ENCODE measurements at places on chromosomes 6 and 20.

- H3K36me3 ChIP-seq = no peaks in the 10 kb centered on the region
- no peak overlapping the region for H3K4me3 ChIP-seq
Measured at GRCh38 chr6:86856937-86857563, 80.3 kb upstream of the HTR1E start.

DNA sequence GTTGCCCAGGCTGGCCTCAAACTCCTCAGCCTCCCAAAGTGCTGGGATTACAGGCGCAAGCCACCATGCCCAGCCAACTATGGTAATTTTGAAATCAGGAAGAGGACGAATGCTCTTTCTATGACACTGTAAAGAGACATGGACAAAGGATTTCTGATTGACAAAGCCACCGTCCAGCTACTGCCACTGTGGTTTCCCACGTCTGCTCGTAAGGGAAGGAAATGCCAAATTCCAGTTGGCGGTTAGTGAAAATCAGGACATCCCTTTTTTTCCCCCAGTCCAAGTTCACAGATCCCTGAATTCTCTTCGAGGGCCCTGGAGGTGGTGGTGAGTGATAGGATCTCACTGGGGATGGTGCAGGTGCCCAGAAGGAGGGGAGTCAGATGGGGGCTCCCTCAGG, 31.2 kb downstream of the SNAI1 start:
- H3K27ac ChIP-seq = no peak overlapping the region
- H3K27me3 ChIP-seq = no peaks in the 10 kb centered on the region
- no peaks in the 10 kb centered on the region for H3K36me3 ChIP-seq

DNA sequence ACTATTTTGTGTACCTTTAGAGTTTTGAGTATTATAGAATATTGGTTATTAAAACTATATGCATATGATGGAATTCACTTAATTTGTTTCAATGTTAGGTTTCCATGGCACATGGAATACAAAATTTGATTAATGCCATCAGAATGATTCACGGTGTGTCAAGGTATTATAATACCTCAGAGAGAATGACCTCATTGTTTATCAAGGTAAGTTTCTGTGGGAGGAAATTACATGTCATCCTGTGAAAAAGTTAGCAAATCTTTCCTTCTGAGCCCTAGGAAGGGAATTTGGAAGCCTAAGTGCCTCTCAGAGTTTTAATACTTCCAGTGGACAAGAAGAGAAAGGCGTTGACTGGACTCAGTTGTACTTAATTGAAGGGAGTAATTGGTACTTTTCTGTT, 40.8 kb downstream of the DNAH8 start:
- H3K36me3 ChIP-seq = no peaks in the 10 kb centered on the region
- no peak for DNase-seq
- no peaks in the 10 kb centered on the region for H3K4me1 ChIP-seq
- no peak overlapping the region for H3K27ac ChIP-seq

DNA sequence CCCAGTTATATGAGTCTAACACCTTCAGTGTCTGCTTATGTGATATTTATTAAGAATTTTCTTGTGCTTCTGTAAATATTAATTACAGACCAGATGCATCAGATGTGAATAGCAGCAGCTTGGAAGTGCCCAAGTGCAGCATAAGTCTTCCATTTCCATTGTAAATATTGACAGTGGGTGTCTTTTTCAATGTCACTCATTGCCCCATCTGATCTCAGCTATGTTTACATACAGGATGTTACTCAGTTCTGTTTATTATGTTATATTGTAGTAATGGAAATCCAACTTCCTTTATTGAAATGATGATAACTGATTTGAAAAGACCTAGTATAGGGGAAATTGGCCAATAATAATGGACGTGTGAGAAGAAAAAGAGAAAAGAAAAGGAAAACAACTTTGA, 296.7 kb downstream of the SAMD5 start:
- no peaks in the 10 kb centered on the region for H3K27me3 ChIP-seq
- H3K36me3 ChIP-seq = no peaks in the 10 kb centered on the region
- H3K4me3 ChIP-seq = no peak overlapping the region
- no peak for DNase-seq

DNA sequence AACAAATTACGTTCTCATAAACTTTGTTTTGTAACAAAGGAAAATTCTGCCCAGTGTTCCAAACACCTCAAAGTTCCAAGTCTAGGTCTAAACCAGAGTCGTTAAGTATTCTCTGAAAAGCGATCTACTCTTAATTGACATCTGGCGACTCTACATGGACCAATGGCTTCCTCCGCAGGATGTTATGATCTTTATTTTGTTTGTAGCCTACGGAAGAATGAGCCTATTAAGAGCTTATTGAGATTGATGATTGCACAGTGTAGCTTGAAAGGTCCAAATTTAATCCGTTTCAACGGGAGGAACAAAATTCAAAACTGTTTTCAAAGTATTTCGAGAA, 61.1 kb downstream of the FAM217A start:
- no peak for DNase-seq
- peak overlapping the region; percentile 99 for H3K27ac ChIP-seq
- no peaks in the 10 kb centered on the region for H3K27me3 ChIP-seq
- H3K36me3 ChIP-seq = no peaks in the 10 kb centered on the region
- no peaks in the 10 kb centered on the region for H3K4me1 ChIP-seq

- H3K36me3 ChIP-seq = no peaks in the 10 kb centered on the region
- DNase-seq = no peak
- no peaks in the 10 kb centered on the region for H3K4me1 ChIP-seq
- H3K4me3 ChIP-seq = no peak within 1 kb of the TSS
Measured at GRCh38 chr20:23605867-23606651, at the start of gene CST9. Gene CST9, minus strand, starts transcription at chr20:23605917. Its CDS starts 53 bp downstream, at chr20:23605864.

DNA sequence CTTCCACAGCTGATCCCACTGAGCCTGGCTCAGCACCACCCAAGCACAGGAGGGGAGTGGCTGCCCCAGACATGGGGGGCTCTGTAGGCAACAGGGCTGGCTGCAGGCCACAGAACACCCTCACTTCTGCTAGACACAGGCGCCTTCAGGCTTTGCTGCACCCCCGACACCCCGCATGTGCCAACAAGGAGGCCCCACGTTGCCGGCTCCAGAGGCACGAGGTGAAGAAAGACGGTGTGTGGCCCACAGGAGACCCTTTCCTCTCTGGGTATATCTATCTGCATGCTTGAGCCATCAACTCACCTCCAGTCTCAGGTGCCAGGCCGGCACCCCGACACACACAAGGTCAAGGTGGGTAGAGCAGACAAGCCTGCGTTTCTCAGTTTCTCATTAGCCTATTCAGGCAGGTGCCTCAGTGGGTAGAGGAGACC, 158.3 kb downstream of the DLL1 start:
- peaks cover 39% of the 10 kb centered on the region for H3K4me1 ChIP-seq
- no peaks in the 10 kb centered on the region for H3K36me3 ChIP-seq
- no peak overlapping the region for H3K4me3 ChIP-seq
- no peak for DNase-seq

DNA sequence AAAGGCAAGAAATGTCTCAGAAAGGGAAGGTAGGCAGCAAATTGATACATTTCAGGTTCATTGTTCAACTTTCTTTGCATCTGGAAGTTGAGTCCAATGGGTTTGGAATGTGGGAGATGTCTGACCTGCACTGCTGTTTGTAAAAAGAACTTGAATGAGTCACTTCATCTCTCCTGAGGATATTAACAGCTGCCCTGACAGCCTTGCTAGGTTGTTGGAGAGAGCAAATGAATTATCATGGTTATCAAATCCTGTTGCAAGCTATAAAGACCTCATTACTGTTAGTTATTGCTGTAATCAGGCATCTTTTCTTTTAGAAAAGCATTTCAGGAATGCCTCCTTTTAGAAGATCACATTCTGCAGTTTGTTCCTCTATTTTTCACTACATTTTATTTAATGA, 23.0 kb upstream of the FLRT3 start:
- no peaks in the 10 kb centered on the region for H3K27me3 ChIP-seq
- no peak overlapping the region for H3K4me3 ChIP-seq
- no peaks in the 10 kb centered on the region for H3K4me1 ChIP-seq
- H3K27ac ChIP-seq = no peak overlapping the region
- no peak for DNase-seq

DNA sequence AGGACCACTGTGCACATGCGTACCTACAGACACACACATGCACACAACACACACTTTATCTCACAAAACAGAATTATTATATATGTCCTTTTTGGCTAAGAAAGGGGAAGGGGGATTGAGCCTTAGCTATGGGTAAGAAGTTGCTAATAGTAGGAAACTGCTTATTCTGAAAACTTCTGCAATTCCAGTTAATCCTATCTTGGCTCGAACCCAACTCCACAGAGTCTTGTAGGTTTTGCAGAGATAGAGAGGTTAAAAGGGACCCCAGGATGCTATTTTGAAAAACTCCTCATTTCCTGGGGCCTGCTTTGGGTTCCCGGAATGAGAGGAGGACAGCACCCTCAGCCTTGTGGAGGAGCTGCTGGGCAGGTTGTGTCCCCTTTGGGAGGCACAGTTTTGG, 233.8 kb downstream of the CLIC5 start:
- H3K27me3 ChIP-seq = no peaks in the 10 kb centered on the region
- H3K27ac ChIP-seq = no peak overlapping the region
- no peaks in the 10 kb centered on the region for H3K4me1 ChIP-seq
- H3K4me3 ChIP-seq = no peak overlapping the region
- DNase-seq = no peak

GRCh38 chr20:60928341-60928740, 323.7 kb upstream of the CDH4 start:
- H3K36me3 ChIP-seq = no peaks in the 10 kb centered on the region
- no peak overlapping the region for H3K27ac ChIP-seq
- no peaks in the 10 kb centered on the region for H3K4me1 ChIP-seq
- H3K4me3 ChIP-seq = no peak overlapping the region
- H3K27me3 ChIP-seq = no peaks in the 10 kb centered on the region

- no peaks in the 10 kb centered on the region for H3K27me3 ChIP-seq
- DNase-seq = no peak
- H3K4me1 ChIP-seq = no peaks in the 10 kb centered on the region
- H3K27ac ChIP-seq = no peak overlapping the region
Measured at GRCh38 chr6:18457065-18457737, 70.1 kb downstream of the RNF144B start.

- H3K4me3 ChIP-seq = no peak overlapping the region
- H3K36me3 ChIP-seq = no peaks in the 10 kb centered on the region
- DNase-seq = no peak
- H3K27ac ChIP-seq = no peak overlapping the region
- H3K27me3 ChIP-seq = no peaks in the 10 kb centered on the region
Measured at GRCh38 chr20:59323731-59324130, 23.3 kb downstream of the EDN3 start.

DNA sequence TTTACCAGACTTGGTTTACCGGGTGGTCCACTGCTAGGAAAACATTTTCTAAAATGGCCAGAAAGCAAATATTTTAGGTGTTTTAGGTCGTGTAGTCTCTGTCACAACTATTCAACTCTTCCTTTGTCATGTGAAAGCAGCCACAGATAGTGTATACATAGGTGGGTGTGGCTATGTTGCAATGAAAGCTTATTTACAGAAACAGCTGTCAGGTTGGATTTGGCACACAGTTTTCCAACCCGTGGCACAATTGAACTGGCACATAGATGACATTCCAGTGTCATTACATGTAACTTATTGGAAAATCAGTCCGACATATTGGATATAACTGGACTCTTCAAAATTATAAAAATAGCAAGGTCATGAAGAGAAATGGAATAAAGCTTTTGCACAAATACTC, 68.9 kb upstream of the KCNQ5 start:
- no peaks in the 10 kb centered on the region for H3K36me3 ChIP-seq
- DNase-seq = no peak
- H3K27ac ChIP-seq = no peak overlapping the region
- no peaks in the 10 kb centered on the region for H3K4me1 ChIP-seq

- no peaks in the 10 kb centered on the region for H3K27me3 ChIP-seq
- no peaks in the 10 kb centered on the region for H3K4me1 ChIP-seq
- DNase-seq = no peak
- no peak overlapping the region for H3K27ac ChIP-seq
- no peak overlapping the region for H3K4me3 ChIP-seq
- H3K36me3 ChIP-seq = no peaks in the 10 kb centered on the region
Measured at GRCh38 chr20:1263853-1264252, 2.2 kb upstream of the SNPH start.

- DNase-seq = no peak
- no peak overlapping the region for H3K4me3 ChIP-seq
- H3K27me3 ChIP-seq = no peaks in the 10 kb centered on the region
- H3K36me3 ChIP-seq = no peaks in the 10 kb centered on the region
- H3K27ac ChIP-seq = no peak overlapping the region
Measured at GRCh38 chr6:134447423-134447822, 129.5 kb upstream of the SGK1 start.

- H3K4me3 ChIP-seq = peak within 1 kb of the TSS; percentile 39
- H3K36me3 ChIP-seq = no peaks in the 10 kb centered on the region
- H3K27ac ChIP-seq = no peak within 1 kb of the TSS
- H3K27me3 ChIP-seq = peaks cover 8% of the 10 kb centered on the region
Measured at GRCh38 chr6:11043961-11044711, at the start of gene ELOVL2. Gene ELOVL2, minus strand, starts transcription at chr6:11044305. Its CDS starts 75 bp downstream, at chr6:11044230.

GRCh38 chr6:44105993-44106740, 21.1 kb downstream of the MRPL14 start:
- peak overlapping the region; percentile 18 for H3K27ac ChIP-seq
- no peaks in the 10 kb centered on the region for H3K4me1 ChIP-seq
- H3K4me3 ChIP-seq = no peak overlapping the region
- H3K36me3 ChIP-seq = peaks cover 16% of the 10 kb centered on the region
- DNase-seq = no peak
- H3K27me3 ChIP-seq = no peaks in the 10 kb centered on the region

GRCh38 chr6:54135665-54136369, 24.6 kb downstream of the MLIP start:
- H3K36me3 ChIP-seq = peaks cover 12% of the 10 kb centered on the region
- peaks cover 14% of the 10 kb centered on the region for H3K4me1 ChIP-seq
- no peak overlapping the region for H3K27ac ChIP-seq
- H3K4me3 ChIP-seq = no peak overlapping the region
- H3K27me3 ChIP-seq = no peaks in the 10 kb centered on the region

GRCh38 chr6:37024656-37025337, 19.3 kb downstream of the FGD2 start:
- H3K27ac ChIP-seq = no peak overlapping the region
- no peaks in the 10 kb centered on the region for H3K27me3 ChIP-seq
- no peaks in the 10 kb centered on the region for H3K4me1 ChIP-seq
- no peak for DNase-seq
- no peaks in the 10 kb centered on the region for H3K36me3 ChIP-seq

DNA sequence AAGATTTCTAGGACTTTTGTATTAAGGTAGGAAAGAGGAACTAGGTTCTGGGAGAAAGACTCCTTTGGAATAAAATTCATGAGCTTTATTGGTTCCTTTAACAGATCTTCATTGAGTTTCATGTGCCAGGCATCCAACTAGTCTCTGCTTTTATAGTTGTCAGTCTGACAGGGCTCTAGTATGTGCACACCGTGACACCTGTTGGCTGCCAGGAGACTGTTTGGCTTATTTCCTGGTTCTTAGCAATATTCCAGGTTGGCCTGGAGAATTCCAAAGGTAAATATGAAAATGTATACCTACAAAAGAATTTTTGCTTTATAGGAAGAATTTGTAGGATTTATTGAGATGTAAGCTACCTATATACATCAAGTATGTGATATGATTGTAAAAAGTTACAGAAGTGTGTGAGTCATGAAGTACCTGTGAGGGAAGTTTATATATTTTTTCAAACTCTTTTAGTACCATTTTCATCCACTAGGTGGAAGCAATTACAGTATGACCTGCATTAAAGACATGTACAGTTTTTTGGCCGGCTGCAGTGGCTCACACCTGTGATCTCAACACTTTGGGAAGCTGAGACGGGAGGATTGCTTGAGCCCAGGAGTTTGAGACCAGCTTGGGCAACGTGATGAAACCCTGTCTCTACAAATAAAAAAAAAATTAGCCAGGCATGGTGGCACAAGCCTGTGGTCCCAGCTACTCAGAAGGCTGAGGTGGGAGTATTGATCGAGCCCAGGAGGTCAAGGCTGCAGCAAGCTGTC, 35.2 kb downstream of the NDUFAF5 start:
- no peaks in the 10 kb centered on the region for H3K4me1 ChIP-seq
- no peak overlapping the region for H3K4me3 ChIP-seq
- no peak overlapping the region for H3K27ac ChIP-seq
- H3K27me3 ChIP-seq = no peaks in the 10 kb centered on the region
- no peak for DNase-seq

All from right atrium auricular region (tissue), 2 donors.